ENCODE measurements at places on chromosomes 4 and X.

DNA sequence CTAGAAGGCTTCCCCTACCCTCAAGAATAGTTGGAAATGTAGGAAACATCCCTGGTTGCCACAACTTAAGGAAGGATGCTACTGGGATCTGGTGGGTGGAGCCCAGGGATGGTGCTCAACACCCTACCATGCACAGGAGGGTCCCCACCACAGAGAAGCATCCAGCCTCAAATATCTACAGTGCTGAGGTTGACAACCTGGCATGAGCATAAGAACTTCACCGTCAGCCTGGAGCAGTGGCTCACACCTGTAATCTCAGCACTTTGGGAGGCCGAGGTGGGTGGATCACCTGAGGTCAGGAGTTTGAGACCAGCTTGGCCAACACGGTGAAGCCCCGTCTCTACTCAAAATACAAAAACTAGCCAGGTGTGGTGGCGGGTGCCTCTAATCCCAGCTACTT is 24.0 kb upstream of the ASMTL start:
- no peak for DNase-seq

GRCh38 chr4:137226900-137227299 is 305.4 kb downstream of the PCDH18 start:
- DNase-seq, result no peak

DNA sequence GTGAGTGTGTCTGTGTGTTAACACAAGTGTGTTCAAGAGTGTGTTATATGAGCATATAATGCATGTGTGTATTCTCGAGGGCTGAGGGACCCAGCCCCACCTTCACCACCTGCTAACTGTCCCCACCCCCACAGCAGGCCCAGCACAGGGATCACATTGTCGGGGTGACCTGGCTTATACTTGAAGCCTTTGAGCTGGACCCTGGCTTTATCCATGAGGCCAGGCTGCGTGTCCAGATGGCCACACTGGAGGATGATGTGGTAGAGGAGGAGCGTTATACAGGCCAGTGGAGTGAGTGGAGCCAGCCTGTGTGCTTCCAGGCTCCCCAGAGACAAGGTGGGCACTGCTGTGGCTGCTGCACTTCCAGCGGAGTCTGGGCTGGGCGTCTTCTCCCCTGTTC is 7.6 kb downstream of the IL9R start:
- DNase-seq, result no peak

GRCh38 chrX:95666056-95666455 is 1018.6 kb upstream of the DIAPH2 start:
- DNase-seq, result no peak

DNA sequence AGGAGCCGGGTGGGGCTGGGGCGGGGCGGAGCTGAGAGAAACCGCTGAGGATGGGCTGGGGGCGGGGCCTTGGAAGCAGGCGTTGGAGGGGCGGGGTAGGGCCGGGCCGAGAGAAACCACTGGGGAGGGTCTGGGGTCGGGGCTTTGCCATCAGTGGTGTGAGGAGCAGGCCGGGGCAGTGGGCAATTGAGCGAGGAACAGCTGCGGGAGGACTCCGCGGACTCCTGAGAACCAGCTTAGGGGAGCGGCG is 1.3 kb upstream of the EOLA2 start:
- no peak for DNase-seq
